ENCODE measurements at places on chromosomes 5 and 9.

DNA sequence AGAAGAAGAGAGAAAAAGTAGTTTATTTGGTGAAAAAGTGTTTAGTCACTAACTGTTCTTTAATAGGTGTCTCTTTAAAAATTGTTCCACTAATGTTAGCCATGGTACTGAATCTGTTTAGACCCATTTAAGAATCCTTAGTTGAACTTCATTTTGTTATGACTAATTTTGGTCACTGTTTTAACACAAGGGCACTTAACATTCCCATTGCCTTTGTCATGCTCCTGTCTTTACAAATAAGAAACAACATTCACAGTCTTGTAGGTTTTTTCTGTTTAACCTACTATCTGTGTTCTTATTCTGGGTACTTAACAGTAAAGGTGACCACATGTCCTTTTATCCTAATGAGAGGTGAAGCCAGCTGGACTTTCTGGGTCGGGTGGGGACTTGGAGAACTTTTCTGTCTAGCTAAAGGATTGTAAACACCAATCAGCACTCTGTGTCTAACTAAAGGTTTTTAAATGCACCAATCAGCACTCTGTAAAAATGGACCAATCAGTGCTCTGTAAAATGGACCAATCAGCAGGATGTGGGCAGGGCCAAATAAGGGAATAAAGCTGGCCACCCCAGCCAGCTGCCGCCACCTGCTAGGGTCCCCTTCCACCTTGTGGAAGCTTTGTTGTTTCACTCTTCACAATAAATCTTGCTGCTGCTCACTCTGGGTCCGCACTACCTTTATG is 116.7 kb downstream of the WDR70 start:
- DNase-seq = no peak

- DNase-seq = no peak
These were observed 200.2 kb downstream of the SLIT3 start for GRCh38 chr5:169100735-169101075.

DNA sequence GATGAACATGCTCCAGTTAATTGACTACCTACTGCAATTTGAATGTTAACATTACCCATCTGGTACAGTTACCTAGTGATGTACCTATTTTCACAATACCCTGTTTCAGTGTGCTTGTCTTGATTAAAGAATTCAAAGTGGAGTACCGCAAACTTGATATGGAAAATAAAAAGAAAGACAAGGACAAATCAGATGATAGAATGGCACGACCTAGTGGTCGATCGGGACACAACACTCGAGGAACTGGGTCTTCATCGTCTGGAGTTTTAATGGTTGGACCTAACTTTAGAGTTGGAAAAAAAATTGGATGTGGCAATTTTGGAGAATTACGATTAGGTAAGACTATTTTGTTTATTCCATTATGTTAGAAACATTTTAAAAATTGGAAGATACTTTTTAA is 33.5 kb downstream of the CSNK1G3 start:
- no peak for DNase-seq

GRCh38 chr5:141935538-141935937 is 11.9 kb downstream of the DELE1 start:
- no peak for DNase-seq

DNA sequence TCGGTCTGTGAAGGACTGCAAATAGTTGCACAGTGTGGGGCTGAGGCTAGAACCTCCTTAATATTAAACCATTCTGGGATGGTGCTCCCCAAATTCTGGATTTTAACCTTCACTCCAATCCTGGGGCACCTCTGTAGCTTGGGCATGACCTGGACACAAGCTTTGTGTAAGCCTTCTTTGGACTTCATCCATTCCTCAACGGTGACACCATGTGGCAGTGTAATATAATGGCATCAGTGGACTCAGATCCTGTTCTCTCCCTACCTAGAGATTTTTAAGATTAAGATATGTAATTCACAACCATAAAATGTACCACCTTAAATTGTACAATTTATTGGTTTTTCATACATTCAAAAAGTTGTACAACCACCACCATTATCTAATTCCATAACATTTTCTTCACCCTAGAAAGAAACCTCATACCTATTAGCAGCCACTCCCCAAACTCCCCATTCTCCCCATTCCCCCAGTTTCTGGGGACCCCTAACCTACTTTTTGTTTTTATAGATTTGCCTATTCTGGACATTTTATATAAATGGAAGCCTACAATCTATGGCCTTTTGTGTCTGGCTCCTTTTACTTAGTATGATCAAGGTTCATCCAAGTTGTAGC is 4.8 kb upstream of the PLGRKT start:
- DNase-seq = no peak

- DNase-seq = no peak
These were observed 129.7 kb downstream of the DAB2IP start for GRCh38 chr9:121781145-121781548.

GRCh38 chr5:130479045-130479804 is 575.0 kb downstream of the CHSY3 start:
- no peak for DNase-seq

DNA sequence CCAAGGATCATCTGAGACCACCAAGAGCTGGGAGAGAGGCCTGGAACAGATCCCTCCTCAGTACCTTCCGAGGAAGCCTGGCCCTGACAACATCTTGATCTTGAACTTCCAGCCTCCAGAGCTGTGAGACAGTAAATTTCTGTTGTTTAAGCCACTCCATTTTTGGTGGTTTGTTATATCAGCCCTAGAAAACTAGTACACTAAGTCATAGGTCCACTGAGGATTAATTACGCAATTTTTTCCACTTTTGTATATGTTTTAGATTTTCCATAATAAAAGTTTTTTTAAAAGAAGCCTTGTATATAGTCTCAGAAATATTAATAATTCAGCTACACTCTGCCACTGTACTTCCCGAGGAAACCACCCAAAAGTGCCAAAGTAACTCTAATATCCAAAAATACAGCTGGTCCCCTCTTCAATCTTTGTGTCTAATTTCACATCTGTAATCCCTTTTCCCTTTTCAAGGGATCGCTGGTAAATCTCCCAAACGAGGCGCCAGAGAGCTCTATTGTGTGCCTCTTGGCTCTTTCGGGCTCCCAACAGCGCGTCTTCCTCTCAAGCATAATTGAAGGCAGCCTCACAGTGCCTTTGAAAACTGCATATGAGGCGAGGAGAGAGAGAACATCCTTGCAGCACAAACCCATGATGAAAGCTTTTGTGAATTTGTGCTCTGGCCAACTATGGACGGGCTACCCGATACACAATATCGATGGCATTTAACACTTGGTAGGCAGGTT is 32.7 kb downstream of the PRUNE2 start:
- DNase-seq = no peak

GRCh38 chr5:160959804-160960203 is 107.8 kb upstream of the ATP10B start:
- no peak for DNase-seq

Measured in stimulated activated CD4-positive, alpha-beta T cell treated with anti-CD3 and anti-CD28 coated beads, Interleukin-1b, Interleukin-23, amount 100 ng/mL, for 24 hours (primary cell).